ENCODE measurements at places on chromosomes 4 and X.

DNA sequence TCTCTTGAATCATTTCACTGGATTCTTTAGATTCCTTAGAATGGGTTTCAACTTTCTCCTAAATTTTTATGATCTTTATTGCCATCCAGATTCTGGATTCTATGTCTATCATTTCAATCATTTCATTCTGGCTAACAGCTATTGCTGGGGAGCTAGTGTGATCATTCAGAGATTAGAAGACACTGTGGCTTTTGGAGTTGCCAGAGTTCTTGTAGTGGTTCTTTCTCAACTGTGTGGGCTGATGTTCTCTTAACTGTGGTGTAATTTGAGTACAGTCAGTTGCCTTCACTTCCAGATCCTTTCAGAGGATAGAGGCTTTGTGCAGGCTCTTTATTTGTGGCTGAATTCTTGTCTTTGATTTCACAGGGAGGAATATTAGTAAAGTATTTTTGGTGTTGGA lies 12.1 kb upstream of the CSN2 start:
- DNase-seq: no peak

DNA sequence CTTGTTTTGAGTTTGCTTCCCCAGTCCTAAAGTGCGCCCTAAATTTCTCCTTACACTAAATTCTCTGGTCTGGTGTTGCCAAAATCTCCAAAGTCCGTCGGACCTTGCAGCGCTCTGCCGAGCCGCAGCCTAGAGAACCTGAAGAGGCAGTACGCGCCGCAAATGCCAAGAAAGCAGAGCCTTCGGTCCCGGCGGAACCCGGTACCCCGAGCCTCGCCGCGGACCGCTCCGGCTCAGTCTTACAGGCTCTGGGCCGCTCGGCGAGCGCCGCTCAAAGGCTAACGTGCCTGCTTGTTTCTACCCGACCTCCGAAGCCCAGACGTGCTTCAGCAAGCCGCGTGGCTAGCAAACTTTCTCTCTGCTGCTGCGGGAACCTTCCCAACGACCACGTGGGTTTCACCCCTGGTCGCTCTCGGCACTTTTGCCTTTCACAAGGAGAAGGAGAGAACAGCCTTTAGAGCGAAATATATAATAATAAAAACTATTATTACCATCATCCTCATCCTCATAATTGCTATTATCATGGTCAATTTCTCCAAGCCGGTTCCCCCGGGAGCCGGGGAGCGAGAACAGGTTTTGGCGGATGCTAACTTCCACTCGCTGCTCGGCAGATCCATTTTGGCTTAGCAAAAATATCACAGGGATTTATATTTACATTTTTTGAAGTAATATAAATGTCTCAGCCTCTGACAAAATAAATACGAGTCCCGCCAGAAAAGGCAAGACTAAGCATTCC lies 2.2 kb upstream of the HTR2C start:
- no peak for DNase-seq

GRCh38 chrX:69522052-69522451 lies 17.9 kb downstream of the NALF2 start:
- no peak for DNase-seq

GRCh38 chr4:11428231-11428898 lies at the start of gene HS3ST1:
HS3ST1 (minus strand) TSS chr4:11428894; CDS start chr4:11400005, 28,889 bp downstream.
- DNase-seq: no peak

DNA sequence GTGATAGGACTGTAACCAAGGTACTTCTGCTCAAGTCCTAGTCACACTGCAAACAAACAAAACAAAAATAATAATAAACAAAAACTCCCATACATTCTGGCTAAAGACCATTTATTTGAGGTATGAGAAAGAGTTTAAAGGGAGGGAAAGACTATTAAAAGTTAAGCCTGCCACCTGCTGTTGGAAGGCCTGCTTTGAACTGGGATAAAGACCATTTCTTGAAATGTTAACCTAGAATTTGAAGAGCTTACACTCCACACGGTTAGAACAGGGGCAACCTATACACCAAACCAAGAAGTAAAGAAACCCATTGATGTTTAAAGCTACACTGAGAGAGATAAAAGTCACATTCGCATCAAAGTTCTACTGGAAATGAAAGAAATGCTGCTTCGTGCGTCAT lies 548.7 kb upstream of the DIPK2B start:
- DNase-seq: no peak

DNA sequence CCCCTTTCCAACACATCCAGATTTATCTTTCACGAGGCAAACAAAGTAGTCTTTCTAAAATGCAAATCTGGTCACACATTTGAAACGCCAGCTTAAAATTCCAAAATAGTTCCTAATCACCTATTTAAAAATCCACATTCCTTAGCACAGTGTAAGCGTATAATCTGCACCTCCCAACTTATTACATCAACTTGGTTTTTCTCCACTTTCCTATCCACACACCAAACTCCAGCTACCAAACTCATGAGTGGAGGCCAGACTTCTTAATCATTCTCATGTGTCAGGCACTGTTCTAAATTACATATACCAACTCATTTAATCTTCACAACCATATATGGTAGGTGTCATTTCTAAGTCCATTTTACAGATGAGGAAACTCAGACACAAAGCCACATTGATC lies 33.8 kb downstream of the ENOX2 start:
- no peak for DNase-seq

DNA sequence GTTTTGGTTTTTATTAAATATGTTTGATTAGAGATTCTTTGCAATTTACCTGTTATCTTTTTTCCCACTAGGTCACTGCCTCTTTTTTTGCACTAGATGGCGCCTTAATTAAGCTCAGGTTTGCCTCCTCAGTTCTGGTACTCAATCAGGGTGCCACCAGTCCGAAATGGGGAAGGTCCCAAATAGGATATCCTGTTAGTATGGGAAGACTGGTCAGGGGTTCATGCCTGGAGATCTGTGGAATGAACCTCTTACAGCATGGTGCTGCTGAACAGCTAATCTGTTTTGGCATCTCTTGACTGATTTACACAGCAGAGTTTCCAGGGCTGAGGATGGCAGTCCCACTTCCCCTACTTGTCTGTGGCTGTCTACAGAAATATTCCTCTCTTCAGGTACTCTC lies 24.2 kb upstream of the VSIG1 start:
- DNase-seq: peak; percentile 27

- DNase-seq: no peak
Measured at GRCh38 chrX:25663701-25664100, 474.4 kb upstream of the MAGEB18 start.

- no peak for DNase-seq
Measured at GRCh38 chrX:131861088-131861787, 161.9 kb upstream of the STK26 start.

- DNase-seq: no peak
Measured at GRCh38 chrX:88425739-88426138, 321.3 kb upstream of the CPXCR1 start.

DNA sequence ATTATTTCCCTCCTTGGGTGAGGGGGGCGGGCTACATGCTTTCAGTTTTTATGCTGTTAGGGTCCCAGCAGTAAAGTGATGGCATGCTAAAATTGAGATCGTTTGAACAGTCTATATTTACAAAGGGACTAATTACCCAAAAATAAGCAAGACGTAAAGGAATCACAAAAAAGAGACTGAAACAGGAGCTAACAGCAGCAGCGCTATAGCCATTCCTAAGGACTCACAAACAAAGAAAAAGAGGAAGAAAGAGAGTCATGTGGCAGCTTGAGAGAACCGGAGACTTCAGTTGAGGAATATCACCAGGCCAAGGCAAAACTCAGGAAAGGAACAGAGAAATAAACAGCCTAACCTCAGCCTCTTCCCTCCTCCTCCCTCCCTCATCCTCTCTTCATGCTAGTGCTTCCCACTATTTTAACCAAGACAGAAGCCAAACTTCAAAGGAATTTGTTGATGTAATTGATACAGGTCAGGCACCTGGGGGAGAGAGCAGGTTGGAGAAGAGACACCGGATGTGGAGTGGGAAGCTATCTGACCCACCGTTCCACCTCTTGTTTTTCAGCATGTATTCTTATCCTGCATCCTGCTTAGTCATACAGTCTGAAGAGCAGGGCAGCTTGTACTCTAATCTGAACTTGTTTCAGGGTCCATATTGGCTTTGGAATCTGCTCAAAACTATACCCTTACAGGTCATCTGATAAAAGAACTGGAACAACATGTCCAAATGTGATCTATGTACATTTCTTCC lies 383.7 kb downstream of the NAF1 start:
- no peak for DNase-seq
